Activated T-cell treated with anti-CD3 and anti-CD28 coated beads, Interleukin-2, amount 50 U/mL, for 24 hours (primary cell): ENCODE measurements at places on chromosomes 4 and X.

- DNase-seq: no peak
Measured at GRCh38 chr4:48067536-48067935, 51.0 kb downstream of the NIPAL1 start.

DNA sequence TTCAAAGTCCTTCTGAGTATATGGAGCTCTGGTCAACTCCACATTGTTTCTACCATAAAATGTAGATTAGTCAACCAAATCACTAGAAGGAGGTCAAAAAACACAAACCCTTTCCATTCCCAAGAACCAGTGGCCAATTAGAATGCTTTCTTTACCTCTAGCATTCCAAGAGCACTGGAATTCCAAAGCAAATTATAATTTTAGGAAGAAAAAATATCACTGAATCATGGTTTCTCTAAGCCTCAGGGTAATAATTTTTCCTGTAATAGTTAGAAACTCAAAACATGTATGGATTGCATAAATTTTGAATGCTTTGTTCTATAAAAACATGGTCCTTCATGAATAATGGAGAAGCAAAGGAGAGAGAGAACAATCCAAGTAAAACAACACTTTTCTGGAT, 39.5 kb downstream of the LEF1 start:
- DNase-seq: no peak

GRCh38 chr4:76955182-76955581, 5.6 kb downstream of the SEPTIN11 start:
- no peak for DNase-seq

DNA sequence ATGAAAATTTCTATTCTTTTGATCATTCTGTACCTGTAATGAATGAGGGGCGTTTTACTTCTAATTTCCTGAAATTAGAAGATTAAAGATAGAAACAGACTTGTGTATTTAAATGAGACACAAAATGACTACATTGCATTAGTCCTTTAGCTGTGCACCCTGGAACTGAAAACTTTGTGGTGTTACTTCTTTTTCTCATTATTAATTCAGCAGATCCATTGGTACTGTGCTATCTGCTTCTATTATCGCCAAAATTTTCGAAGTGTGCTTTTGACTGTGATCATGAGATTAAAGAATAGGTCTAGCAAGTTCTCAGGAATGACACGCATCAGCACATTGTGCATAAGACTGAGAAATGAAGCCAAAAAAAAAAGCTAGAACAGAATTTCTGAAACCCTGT, 1938.9 kb upstream of the TENM3 start:
- DNase-seq: no peak

DNA sequence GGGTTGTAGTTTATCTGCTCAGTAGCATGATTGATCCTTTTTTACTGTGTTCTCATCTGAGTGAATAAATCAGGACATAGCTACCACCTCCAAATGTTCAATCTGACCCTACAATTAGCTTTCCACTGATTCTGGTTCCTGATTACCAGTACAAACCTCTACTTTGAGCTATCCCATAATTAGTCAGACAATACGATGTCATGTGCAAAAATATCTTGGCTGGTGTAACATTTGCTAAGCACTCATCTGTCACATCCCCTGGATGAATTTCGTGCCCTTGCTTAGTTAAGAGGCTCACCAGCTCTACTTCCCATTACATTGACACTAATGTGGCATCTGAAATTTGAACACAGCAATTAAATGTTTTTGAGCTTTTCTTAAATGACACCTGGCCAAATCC, 1101.0 kb upstream of the PCDH7 start:
- DNase-seq: no peak

DNA sequence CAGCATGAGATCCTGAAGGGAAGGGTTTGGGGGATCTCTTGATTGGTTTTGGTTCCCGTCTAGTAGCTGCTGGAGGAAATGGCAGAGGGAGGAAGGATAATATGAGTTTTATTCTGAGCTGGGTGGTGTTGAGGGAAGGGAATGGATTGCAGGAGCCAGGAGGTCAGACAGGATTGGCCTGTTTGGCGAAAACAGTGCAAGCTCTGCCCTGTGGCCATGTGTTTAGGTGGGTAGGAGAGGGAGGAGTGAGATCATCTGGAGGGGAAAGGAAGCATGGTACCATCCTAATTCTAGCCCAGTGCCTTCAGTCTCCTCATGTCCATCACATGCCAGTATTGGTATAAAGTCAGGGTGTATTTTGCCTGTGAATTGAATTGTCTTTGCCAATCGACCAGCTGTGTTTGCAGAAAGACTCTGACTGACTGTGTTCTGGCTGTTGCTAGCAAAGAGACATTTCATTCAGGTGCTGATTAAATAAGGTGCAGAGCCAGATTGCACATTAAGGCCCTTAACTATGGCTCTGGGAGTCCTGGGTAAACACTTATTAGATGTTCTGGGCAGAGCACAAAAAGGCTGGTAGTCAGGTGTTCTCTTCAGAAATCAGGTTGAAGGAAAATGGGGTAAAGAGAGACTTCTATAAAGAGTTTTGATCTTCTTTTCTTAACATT, 10.0 kb downstream of the TMEM164 start:
- DNase-seq: no peak

DNA sequence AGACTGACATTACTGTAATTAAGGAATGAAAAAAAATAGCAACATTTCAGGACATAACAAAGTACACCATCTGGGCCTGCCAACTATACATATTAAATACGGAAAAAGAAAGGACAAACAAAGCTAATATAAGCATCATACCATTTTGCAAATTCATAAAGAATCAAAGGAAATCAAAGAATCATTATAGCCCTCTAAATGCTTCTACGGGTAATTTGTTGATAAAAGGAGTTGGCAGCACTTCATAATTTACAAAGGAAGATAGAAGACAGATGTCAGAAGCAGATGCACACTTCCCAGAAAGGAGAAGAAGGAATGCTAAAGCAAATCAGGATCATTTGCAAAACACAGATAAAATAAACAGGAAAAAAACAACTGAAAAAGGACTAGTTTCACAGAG, 1757.3 kb downstream of the PCDH7 start:
- no peak for DNase-seq

- no peak for DNase-seq
Measured at GRCh38 chr4:109003964-109004363, 241.1 kb upstream of the ETNPPL start.

DNA sequence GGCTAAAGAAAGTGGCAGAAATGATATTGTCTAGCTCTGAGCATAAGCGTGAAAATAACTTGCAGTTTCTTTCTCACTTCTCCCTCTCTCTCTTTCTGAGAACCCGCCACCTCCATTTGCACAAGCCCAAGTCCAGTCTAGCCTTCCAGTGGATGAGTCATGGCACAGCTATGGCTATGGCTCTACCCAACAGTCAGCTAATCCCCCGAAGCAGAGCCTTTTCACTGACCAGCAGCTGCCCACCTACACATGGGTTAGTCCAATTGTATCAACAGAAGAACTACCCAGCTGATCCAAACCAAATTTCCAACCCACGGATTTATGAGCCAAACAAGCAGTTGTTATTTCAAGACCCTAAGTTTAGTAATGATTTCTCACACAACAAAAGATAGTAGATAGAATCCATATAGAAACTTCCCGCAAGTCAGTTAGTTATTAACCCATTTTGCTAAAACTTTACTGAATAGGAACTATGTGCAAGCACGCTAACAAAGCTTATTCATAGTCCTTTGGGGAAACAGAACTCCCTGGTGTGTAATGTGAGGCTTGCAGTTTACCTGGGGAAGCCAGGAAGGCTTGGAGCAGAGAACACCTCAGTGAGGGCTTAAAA, 282.3 kb downstream of the INPP4B start:
- no peak for DNase-seq

DNA sequence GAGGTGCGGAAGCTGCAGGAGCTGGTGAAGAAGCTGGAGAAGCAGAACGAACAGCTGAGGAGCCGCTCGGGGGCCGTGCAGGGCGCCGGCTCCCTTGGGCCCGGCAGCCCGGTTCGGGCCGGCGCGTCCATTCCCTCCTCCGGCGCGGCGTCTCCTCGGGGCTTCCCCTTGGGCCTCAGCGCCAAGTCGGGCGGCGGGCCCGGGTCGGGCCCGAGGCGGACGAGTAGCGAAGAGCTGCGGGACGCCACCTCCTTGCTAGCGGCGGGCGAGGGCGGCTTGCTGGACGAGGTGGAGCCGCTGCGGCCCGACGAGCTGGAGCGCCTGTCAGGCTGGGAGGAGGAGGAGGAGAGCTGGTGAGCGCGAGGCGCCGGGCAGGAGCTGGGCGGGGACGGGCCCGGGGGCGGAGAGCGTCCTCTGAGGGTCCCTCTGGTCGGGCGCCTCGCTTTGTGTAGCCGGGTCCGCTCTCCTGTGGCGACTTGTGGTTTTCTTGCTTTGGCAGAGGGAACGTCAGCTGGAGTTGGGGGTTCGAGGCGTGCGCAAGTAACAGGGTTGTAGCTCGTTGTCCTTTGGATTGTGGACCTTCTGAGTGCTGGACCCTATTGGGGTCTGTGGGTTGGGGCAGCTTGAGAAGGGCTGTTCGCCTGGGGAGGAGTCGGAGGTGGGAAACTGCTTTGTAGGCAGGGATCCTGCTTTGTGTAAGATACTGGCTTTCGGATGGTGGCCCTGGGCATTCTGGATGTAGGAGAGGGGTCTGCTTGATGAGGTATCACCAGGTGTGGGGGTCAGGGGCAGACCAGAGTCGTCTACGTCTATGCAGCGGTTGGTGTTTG, 662 bp downstream of the SLAIN2 start:
- no peak for DNase-seq

- no peak for DNase-seq
Measured at GRCh38 chr4:2059726-2060602, 837 bp downstream of the NAT8L start.

DNA sequence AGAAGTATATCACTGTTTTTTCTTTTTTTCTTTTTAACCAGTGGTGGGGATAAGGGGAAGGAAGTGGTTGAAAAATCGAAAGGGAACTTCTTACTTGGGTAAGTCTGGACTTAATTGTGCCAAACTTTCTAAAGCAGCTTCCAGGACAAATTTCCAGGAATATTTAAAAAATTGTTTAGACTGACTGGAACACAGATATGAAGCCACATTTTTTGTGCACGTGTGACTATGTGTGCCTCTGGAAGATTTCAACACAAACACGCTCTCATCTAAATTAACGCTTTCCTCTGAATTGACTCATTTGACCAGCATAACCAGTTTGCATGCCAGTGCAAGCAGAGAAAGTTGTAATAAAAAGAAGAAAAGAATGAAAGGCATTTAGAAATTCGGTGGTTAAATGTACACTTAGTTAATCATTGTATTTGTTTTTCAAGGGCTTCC, 18.8 kb upstream of the YTHDC1 start:
- DNase-seq: no peak

DNA sequence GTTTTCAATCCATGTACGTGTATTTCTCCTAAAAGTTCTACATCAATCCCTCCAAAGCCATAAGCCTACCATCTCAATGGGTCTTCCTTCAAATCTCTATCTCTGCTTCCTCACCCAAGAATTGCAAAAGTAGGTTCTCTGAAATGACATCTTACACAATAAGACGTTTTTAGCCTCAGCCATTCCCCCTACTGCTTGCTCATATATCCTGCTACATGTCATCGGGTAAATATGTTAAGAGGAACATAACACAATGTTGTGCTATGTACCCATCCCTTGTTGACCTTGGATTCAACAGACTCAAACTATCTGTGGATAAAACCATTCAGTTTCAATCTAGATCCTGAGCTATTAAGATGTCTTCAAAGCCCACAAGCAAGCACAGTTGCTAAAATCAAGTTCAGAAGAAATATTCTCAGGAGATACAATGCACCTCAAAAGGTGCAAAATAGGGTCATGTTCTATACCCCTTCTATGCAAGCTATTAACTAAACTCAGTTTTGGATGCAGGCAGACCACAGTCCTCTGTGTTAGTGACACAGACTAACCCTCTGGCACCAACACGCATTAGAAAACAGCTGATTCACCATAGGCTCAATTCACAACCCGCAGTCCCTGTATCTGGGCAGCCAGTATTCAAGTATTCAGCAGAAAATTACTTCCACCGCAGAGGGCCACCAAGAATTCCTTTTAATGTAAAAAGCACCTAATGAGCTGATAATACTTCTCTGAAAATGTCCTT, 56.8 kb downstream of the CD99L2 start:
- DNase-seq: no peak

DNA sequence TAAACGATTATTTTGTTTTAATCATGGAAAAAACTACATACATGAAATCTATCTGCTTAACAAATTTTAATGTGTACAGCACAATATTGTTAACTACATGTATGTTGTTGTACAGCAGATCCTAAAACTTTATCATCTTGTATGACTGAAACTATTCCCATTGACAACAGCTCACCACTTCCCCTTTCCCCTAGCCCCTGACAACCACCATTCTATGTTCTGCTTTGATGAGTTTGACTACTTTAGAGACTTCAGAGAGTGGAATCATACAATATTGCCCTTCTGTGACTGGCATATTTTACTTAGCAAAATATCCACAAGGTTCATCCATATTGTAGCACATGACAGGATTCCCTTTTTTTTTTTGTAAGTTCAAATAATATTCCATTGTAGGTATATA, 185.9 kb downstream of the CFAP299 start:
- DNase-seq: no peak

- DNase-seq: no peak
Measured at GRCh38 chr4:74317616-74318246, 9.5 kb downstream of the EPGN start.

- no peak for DNase-seq
Measured at GRCh38 chr4:85457752-85458467, 17.0 kb upstream of the ARHGAP24 start.

GRCh38 chr4:140427106-140427918, at the start of gene CLGN:
CLGN (minus strand) TSS chr4:140427648; CDS start chr4:140413078, 14,570 bp downstream.
- peak; percentile 76 for DNase-seq

DNA sequence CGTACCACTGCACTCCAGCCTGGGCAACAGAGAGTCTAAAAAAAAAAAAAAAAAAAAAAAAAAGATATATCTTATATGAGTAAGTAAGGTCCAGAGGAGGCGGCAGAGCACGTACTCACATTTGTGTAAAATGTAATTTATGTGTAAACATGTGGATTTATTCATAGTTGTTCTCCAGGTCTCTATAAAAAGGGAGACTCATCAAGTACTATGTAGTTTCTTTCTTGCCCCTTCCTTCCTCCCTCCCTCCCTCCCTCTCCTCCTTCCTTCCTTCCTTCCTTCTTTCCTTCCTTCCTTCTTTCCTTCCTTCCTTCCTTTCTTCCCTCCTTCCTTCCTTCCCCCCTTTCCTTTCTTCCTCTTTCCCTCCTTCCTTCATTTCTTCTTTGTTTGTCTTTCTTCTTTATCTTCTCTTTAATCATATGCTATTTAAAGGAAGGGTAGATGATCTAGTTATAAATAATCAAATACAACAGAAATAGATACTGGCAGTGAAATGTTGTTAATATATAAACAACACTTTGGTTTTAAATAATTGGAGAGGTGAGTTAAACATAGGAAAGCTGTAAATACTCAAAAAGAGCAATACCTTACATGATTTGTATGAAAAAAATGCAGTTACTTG, 344.8 kb downstream of the ANK2 start:
- DNase-seq: no peak

GRCh38 chr4:134215620-134216344, 14.2 kb upstream of the PABPC4L start:
- DNase-seq: no peak

- no peak for DNase-seq
Measured at GRCh38 chr4:156946516-156947424, 24.8 kb downstream of the PDGFC start.

GRCh38 chr4:143658336-143658735, 42.1 kb downstream of the FREM3 start:
- no peak for DNase-seq
